Gastrocnemius medialis (tissue), 4 donors: ENCODE measurements at places on chromosomes 11 and 22.

- DNase-seq, result no peak
These were observed 119.5 kb upstream of the GRIA4 start for GRCh38 chr11:105490333-105490732.

- DNase-seq, result no peak
These were observed 25.1 kb upstream of the FXYD6 start for GRCh38 chr11:117901601-117902000.

- DNase-seq, result no peak
These were observed 25.5 kb downstream of the UBASH3B start for GRCh38 chr11:122681070-122681469.

- no peak for DNase-seq
These were observed 18.5 kb downstream of the FIBIN start for GRCh38 chr11:27012234-27012921.
